ENCODE measurements at places on chromosomes 6 and 20.

DNA sequence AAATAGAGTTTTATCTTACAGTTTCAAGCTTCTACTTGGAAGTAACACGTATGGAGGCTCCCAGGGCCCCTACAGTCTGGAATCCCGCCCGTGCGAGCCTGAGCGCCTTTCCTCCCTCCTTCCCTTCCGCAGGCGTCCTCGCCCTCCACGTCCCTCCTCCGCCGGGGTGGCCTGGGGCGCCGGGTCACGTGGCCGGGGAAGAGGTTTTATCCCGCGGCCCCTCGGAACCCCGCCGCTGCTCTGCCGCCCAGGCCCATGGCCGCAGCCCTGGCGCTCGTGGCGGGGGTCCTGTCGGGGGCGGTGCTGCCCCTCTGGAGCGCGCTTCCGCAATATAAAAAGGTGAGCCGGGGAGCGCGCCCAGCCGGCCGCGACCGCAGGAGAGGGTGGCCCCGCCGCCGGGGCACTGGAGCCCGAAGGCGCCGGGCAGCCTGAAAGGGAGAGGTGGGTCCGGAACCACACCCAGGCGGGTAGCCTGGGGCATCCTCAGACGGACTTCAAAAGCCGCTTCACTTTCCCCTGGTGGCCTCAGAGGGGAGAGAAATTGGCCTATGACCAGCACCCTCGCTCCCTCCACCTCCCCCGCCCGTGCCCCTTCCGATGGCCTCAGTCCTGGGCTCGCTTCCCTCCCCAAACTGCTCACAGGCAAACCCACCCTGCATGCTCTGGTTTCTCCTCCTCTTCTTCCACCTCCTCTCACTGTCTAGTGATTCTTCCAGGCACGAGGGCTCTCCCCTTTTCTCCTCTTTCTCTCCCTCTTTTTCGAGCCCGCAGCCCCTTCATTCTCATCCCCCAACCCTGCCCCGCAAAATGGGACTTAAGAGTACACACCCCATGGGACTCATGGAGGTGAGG is at the start of gene CLPSL2:
Gene CLPSL2 (plus strand): TSS at position 235 of the 852 bp plus-strand sequence. CDS start 21 bp downstream, at position 256.
- DNase-seq = no peak

- DNase-seq = no peak
Measured at GRCh38 chr6:84460491-84460890, 233.0 kb upstream of the CEP162 start.

GRCh38 chr6:163974322-163974721 is 559.8 kb downstream of the QKI start:
- DNase-seq = no peak

GRCh38 chr6:10403385-10404106 is 11.3 kb downstream of the TFAP2A start:
- DNase-seq = no peak

GRCh38 chr6:121944354-121944753 is 455.1 kb upstream of the HSF2 start:
- DNase-seq = no peak

- no peak for DNase-seq
Measured at GRCh38 chr20:38202153-38202981, 37.3 kb upstream of the TGM2 start.

- DNase-seq = no peak
Measured at GRCh38 chr20:62135573-62136266, 7.5 kb downstream of the PSMA7 start.

GRCh38 chr20:52175840-52176239 is 15.7 kb downstream of the ZFP64 start:
- no peak for DNase-seq

DNA sequence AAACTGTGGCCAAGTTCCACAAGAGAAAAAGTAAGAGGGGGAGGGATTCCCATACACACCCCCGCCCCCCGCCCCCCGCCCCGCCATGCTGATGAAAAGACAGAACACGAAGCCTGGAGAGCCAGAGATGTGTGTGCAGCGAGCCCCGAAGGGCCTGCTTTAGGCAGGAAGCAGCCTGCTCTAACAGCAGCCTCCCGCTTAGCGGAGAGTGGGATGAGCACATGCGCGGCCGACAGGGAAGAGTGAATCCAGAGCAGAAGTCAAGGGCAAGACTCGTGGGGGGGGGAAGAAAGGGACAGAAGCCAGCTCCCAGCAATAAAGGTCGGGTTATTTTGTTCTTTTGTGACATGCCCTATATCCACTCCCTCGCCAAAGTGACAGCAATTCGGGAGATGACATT is 67.2 kb upstream of the PTGIS start:
- DNase-seq = no peak

- no peak for DNase-seq
Measured at GRCh38 chr6:100184473-100184872, 190.4 kb upstream of the MCHR2 start.

GRCh38 chr6:100538086-100538485 is 73.4 kb upstream of the SIM1 start:
- no peak for DNase-seq

DNA sequence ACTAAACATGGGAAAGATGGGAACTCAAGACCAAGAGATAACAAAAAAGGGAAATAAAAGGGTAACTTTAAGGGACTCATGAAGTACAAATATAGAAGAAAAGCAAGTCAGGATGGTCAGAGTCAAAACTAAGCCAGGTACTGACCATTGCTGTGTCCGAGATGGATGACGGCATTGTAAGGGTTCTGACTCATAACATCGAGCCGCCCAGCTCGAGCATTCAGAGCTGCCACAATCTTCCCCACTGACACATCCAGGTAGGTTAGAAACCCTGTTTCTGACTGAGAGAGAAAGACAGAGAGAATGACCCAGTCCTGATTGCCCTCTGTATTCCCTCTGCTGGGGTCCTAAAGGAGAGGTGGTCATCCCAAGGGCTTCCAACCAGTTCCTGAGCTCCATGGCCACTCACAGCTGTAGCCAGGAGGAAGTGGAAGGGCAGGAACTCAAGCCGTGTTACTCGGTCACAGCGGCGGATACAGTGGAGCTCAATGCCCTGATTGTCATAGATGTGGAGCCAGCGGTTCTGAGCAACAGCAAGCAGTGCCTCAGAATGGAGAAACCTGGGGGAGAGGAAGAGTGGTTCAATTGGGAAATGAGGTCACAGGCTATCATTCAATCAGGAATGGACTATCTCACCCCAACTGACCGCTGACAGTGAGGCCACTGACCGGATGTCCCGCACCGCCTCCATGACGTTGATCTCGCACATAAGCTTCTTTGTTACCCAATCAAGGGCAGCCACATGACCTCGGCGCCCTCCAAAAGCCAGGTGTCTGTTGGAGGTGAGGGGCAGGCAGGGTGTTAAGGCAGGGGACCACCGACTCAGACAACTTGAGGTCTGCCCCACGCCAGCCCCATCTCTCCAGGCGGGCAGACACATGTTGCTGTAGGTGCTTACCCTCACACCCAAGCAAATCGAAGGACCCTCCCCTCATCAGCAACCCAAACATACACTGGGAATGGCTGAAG is 1.8 kb downstream of the WDR46 start:
- DNase-seq = no peak

GRCh38 chr6:167744681-167745669 is 81.7 kb upstream of the AFDN start:
- no peak for DNase-seq

GRCh38 chr6:27837625-27838057 is 74.6 kb downstream of the OR2B2 start:
- no peak for DNase-seq

- DNase-seq = no peak
Measured at GRCh38 chr6:5559651-5560050, 298.3 kb downstream of the FARS2 start.

DNA sequence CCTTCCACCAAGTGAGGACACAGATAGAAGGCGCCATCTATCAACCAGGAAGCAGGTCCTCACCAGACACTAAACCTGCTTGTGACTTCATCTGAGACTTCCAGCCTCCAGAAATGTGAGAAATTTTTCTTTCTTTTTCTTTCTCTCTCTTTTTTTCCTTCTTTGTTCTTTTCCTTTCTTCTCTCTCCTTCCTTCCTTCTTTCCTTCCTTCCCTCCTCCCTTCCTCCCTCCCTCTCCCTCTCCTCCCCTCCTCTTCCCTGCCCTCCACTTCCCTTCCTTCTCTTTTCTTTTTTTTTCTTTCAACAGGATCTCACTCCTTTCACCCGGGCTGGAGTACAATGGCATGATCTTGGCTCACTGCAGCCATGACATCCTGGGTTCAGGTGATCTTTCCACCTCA is 37.4 kb upstream of the MCUR1 start:
- DNase-seq = no peak

DNA sequence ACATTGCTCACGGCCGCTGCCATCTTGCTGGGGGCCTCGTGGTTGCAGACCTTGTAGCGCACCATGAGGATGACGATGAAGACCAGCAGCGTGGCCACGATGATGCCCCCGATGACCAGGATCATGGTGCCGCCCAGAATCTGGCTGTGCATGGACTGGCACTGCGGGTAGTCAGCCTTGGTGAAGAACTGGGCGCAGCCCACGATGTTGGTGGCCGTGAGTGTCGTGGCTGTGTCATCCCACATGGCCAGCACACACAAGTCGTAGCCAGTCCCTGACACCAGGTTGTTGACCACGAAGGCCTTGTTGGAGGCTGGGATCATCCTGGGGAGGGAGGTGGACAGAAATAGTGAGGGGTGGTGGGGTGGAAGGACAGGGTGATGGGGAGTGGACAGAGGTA is 194.6 kb downstream of the LRFN2 start:
- no peak for DNase-seq

DNA sequence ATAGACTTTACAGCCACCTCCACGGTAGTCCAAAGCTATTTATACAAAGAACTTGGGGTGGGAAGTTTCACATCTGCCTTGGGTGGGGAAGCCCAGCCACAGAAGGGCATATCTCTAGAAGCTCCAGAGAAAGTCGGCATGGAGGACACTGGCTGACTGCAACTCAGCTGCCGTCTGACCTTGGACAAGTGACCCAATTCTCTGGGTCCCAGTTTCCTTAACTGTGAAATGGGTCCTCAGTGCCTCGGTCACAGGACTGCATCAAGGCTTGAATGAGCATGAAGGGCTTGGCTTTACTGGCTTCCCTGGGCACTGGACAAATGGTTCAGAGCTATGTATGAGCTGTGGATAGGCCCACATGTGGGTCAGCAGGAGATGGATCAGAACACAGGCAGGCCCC is 58.6 kb downstream of the NOL4L start:
- no peak for DNase-seq

DNA sequence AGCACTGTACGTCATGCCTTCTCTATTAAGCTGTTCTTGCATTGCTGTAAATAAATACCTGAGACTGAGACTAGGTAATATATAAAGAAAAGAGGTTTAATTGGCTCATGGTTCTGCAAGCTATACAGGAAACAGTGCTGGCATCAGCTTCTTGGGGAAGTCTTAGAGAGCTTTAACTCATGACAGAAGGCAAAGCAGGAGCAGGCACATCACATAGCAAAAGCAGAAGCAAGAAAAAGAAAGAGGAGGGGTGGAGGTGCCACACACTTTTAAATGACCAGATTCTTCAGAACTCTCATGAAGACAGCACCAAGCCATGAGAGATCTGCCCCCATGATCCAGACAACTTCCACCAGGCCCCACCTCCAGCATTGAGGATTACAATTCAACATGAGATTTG is 30.1 kb downstream of the CYB5R4 start:
- no peak for DNase-seq

- no peak for DNase-seq
Measured at GRCh38 chr6:135236732-135237131, 55.6 kb downstream of the MYB start.

DNA sequence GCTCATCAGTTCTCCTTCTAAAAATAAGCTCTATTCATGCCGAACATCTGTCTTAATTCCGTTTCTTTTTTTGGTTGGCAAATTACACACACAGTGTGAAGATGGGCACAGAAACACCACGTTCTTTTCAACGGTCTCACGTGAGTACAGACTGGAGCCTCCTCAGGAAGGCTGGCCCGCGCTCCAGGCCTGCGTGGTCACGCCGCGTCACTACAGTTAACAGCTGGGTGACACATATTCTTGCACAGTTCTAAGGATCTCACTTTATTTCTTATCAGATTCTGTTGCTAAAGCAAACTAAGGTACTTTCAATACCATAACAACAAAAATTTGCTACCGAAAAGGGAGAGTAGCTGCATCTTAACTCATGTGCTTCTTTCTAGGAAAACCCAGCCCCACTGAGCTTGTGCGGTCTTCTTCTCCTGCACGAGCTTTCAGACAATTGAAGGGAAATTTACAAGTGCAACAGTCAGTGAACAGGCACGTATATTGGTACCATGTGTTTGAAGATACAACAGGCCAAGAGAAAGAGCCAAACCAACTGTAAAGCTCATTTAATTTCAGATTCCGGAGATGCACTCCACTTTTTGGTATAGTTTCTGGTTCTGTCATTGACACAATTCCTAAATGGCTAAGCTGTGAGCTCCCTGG is 55.6 kb upstream of the MPC1 start:
- no peak for DNase-seq

DNA sequence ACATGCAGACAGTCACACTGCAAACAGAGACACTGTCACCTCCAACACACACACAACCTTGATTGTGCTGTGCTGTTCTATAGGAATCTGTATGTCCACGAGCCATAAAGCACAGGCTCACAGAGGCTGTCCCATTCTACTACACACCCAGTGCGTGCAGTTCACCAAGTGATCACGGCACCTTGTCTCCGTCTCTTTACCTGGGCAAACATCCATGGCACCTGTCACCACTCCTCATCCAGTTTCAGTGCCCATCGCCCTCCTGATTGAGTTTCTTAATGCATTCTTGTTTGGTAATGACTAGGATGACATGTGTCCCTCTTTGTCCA is 65.8 kb upstream of the STMND1 start:
- DNase-seq = no peak

- no peak for DNase-seq
Measured at GRCh38 chr6:29696147-29697125, 15.5 kb upstream of the ZFP57 start.

DNA sequence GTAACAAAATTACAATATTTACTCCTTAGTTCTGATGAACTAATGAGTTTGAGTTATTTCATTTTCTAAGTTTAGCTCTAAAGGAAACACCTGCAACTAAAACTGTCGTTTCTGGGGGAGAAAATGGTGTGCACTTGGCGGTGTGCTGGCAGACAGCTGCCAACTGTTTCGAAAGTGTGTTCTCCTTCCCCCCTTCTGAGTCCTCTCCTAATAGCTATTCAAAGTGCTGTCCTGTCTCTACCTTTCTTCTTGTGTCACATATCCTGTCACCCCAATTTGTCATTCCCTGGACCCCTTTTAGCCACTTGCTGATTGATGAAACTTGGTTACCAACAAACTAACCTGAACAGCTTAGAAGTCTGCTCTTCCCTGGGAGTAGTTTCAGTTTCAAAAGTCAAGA is 4.9 kb upstream of the UBE2J1 start:
- DNase-seq = peak; percentile 47

GRCh38 chr6:145839653-145840052 is 25.1 kb upstream of the FBXO30 start:
- DNase-seq = no peak

DNA sequence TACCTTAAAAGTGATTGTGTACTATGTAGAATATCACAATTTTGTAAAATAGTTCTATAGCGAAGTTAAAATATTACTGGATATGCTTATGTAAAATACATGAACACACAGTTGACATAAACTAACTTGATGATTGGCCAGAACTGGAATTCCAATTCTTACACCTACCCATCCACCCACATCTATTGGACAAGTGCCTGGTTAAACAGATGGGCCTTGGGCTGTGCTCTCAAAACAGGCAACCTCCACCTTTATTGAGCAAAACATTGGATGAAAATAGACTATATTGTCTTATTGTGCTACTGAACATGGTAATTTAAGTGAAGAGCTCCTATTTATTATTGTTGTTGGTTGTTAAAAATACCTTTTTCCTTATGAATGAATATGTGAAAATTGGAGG is 154.0 kb upstream of the FLRT3 start:
- DNase-seq = no peak

Data from T-helper 1 cell (primary cell).